Cortex of kidney (tissue), 1 donor: ENCODE measurements at places on chromosomes 6 and 20.

DNA sequence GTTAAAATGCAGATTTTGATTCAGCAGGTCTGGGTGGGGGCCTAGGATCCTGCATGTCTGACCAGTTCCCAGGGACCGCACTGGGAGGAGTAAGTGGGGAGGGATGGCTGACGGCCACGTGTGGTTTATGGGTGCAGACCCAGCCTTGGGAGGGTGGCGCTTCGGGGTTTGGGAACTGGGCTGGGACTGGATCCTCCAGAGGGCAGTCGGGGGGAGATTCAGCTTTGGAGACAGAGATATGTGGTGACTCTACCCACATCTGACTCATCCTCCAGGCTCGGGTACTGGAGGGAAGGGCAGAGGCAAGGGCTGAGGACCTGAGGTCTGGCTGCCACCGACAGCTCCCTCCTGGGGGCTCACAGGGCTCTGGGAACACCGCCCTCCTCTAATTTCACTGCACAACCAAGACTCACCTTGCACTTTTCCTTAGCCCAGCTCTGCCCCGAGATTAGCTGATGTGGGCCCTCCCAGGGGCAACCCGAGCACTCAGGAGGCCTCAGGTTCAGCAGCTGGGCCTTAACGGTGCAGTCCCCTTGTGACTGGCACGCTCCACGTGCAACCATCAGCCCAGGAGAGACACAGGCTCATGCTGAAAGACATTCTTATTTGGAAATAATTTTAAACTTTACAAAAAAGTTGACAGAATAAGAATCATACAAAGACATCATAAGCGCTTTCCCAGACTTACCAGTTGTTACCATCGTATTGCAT is 172.8 kb upstream of the PMEPA1 start:
- no peak for DNase-seq

- no peak for DNase-seq
Measured at GRCh38 chr6:27542485-27542884, 69.6 kb upstream of the ZNF184 start.

DNA sequence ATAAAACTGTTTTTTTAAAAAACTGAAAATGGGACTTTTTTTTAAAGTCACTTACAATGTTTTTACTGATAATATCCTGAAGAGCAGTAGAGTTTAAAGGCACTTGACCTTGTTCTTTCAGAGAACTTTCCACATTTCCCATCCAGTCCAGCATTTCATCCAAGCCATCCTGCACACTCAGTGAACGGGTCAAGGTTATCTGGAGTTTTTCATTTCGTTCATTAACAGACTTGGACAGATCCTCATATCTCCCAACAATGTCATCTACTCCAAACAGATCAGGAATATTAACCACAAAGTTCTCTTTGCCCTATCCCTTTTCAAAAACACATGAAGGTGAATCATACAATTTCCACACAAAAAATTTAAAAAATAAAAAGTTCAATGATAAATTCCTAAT is 69.1 kb downstream of the DST start:
- DNase-seq, result no peak

DNA sequence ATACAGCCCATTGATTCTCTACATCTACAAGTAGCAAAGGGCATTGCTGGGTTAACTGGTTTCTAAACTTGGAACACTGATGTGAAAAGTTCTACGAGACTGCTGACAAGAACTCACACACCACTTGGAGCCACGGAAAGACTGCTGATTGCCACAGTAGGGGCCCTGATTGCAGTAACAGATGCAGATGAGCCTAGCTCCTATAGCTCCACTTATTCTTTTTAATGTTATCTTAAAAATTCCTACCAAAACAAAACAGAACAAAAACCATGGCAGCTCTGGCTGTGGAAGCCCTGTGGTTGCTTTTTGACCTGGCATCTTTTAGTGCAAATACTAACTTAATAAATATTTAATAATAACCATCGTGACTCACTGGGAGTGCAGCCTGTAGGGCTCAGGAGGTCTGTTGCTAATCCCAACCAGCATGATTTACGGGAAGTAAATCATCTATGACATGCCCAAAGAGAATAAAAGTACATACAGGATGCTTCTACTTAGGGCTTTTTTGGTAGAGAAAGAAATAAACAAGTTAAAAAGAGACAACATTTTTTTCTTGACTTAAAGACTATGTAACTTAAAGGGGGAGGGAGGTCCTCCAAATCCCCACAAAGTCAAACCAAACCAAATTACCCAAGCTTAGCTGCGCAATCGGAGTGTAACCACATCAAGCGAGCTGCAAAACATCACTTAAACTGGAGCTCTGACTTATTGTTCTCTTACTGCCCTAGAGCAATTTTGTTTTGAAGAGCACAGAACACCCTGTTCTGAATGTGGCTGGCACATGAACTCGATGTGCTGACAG is 87.2 kb downstream of the FKBP5 start:
- DNase-seq, result no peak

- DNase-seq, result no peak
Measured at GRCh38 chr20:391041-391711, 10.6 kb downstream of the TRIB3 start.

- no peak for DNase-seq
Measured at GRCh38 chr20:23178806-23179205, 92.7 kb upstream of the CD93 start.

- DNase-seq, result no peak
Measured at GRCh38 chr20:40882152-40882551, 146.5 kb upstream of the TOP1 start.

DNA sequence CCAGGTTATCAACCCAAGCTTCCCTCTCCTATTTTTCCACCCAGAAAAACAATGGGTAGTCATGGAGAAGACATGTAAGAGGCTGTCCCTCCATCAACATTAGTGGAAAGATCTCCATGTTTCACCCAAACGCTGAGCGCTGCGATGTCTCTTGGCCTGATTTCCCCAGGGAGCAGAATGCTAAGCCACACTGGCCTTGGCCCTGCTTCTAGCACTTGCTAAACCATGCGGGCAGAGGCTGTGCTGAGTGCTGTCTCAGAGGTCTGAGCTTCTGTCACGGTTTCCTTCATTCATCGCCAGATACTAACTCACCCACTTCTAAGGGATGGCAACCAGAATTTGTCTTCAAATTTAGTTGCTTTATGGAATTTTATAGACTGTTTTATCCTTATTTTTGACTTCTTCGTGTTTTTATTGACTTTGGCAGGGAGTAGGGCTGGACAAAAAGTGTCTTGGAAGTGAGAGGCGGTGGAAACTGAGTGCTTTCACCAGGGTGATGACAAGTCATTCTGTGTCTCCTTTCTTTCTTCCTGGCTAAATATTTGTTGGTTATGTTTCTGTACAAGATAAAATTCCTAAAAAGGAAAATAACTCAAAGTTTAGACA is 181.4 kb upstream of the UST start:
- no peak for DNase-seq

DNA sequence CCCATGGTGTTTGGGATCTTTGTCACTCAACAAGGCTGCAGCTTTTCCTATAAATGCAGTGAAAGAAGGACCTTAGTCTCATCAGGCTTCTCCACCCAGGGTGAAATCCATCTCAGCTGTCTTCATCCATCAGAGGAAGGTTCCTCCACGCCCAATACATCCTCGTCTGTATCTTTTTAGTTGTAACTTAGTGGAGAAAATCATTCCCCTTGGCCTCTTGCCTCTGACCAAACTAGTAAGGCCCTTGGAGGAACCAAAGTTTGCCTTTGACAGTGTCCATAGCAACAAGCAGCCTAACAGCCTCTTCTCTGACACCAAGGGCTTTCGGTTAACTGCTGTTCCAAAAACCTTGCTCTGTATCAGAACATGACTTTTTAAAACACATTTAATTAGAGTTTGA is 230.3 kb upstream of the ECI2 start:
- DNase-seq, result no peak

- DNase-seq, result no peak
Measured at GRCh38 chr20:33164763-33165095, 3.2 kb upstream of the BPIFA2 start.

DNA sequence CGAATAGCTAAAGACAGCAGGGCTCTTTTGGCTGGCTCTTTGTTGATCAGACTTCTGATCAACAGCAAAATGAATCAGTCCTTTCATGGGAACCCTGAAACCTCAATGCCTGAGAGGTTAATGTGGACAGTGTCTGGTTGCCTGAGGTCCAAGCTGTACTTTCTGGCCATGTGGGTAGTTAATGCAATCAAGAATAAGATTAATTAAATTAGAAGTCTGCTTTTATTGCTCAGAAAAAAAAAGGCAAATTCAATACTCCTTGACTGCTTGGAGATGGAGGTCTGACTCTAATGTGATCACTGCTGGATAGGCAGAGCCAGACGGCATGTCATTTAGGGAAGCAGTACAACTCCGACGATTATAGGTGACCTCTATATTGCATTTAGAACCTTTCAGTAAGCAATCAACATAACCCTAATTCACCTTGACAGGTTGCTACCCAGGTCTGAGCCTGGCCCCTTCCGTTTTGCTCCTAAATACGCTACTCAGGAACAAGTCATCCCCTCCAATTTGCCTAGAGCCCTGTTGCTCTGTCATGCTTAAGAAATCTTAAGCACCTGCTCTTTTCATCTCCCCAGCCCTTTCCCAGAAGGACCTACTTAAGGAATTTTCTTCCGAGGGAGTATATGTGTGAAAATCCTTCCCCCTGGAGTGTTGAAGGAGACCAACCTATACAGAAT is 370.0 kb upstream of the SPTLC3 start:
- DNase-seq, result no peak

DNA sequence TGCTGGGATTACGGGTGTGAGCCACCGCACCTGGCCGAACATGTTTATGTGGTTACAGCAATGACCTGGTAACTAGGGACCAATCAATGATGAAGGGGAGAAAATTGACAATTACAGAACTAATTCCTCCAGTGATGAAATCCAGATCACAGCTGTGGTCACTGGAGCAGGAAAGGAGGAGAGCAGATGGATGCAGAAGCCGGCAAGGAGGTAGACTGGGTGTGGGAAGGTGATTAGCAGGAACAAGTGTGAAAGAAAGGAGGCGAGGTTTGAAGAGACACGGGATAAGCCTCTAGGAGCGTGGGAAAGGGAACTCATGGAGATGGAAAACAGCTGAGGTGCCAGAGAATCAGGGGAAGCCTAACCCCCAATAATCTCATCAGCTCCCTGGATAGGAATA is 17.2 kb upstream of the SPAG4 start:
- no peak for DNase-seq

DNA sequence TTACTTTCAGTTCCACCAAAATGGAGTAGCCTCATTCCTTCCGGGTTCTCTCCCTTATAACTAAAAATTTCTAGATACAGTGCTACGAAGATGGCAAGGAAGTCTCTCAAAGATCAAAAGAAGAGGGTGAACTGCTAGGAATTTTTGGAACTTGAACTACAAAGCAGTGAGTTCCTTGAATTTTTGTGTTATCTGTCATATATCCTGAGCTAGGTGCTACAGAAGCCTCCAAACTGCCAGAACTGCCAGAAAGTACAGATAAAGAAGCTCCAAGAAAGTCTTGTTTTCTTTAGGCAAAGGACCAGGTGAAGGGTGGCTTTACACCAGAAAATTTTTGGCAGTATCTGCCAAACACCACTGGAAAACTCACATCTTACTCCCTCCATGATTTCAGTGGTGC is 218.8 kb upstream of the FLRT3 start:
- no peak for DNase-seq

GRCh38 chr20:41136680-41137613 is at the start of gene PLCG1:
Gene PLCG1 (plus strand): TSS chr20:41137543. CDS start chr20:41137642, 99 bp downstream.
- DNase-seq, result peak; percentile 54

GRCh38 chr20:52539891-52540290 is 348.3 kb upstream of the ZFP64 start:
- DNase-seq, result no peak

DNA sequence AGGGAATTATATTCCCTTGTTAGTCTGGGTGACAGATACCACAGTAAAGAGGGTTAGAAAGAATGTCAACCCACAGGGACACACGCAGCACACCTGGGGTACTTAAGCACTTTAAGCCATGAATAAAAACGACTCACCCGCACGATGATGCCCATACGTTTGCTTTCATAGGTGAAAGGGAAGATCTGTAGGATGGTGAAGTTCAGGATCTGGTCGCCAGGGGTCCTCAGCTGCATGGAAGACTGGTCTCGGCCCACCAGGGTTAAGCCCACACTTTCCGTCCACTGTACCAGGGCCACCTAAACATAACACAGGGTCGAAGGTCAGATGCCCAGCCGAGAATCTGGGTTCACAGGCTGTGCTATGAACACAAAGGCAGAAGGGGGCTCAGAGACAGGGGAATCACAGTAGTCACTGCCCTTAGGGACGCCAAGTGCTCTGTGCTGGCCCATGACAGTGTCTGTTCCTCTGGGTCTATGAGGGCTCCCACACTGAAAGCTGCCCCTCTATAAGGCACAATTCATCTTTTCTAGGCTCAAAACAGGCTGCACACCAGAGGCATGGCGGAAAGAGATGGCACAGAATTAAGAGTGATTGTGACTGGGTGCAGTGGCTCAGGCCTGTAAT is 96.8 kb upstream of the NFATC2 start:
- no peak for DNase-seq

GRCh38 chr6:113731541-113731940 is 125.6 kb upstream of the MARCKS start:
- DNase-seq, result no peak

- no peak for DNase-seq
Measured at GRCh38 chr6:150202404-150202803, 59.6 kb downstream of the PPP1R14C start.

DNA sequence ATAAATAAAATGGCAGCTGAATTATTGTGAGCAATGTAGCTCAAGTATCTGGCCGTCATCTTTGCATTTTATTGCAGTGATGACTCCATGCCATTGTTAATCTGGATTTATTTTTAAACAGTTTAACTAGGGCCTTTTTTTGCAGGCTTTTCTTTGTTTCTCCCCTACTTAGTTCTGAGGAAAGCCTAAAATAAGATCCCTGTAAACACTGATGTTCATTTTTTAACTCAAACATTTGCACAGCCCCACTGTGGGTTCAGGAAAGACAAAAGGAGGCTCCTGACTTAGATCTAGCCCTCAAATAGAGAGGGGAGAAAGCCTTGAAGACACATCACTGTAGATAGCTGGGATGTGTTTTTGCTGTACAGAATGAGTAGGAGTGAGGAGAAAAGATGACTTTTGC is 69.2 kb downstream of the PLEKHG1 start:
- DNase-seq, result no peak

DNA sequence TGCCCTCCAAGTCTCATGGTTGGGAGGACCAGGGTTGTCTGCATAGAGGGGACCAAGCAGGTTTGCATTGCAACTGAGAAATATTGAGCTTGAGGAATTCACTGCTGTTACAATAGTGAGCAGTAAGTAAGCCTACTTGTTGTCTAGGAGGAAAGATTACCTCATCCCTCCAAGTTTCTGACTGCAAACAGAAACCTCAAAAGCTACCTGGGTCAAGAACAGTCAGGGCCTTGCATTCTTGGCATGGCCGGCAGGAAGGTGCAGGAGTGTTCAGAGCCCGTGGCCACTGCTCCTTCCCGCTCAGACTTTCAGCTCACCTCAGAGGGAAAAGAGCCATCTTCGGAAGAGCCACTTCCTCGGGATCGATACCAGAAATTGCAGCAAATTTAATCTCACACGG is 46.0 kb upstream of the DOK5 start:
- no peak for DNase-seq

GRCh38 chr6:127297502-127298070 is 30.9 kb downstream of the RNF146 start:
- DNase-seq, result no peak
